ENCODE measurements at places on chromosomes 4 and X. TPM values are rescaled to one million over a fixed set of nuclear protein-coding genes. Genes with fewer than 3 reads are reported as not detected.
A peak's percentile ranks its signal among the peaks of the same experiment; 100 is the strongest.

DNA sequence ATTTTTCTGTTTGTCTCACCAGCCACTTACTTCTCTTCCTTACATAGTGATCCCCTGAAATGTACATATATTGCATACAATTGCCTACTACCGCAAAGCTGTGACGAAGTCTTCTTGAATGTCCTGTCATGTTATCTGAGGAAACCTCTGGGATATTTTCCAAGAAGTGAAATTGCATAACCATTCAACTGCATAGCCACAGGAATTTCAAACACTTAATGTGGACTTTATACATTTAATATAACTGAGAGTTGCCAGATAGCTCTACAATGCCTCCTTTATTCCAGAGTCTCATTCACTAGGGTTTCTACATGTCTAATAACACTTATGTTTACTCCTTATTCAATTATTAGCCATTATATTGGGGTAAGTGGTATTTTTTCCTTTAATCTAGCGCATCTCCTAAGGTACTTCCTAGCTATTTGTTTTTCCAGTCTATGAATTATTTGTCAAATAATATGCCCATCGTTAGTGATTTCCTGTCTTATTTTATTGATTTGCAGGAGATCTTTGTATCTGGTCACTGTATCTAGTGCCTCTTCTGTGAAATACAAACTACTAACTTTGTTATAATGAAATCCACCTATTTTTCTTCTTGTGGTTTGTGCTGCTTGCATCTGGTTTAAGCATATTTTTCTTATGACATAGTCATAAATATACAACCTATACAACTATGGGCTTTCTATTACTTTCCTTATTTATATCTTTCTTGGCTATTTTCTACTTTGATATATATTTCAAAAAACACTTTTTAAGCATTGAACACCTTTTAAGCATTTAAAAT is 69.2 kb upstream of the GRID2 start:
- H3K4me3 ChIP-seq, result no peak overlapping the region
- H3K27ac ChIP-seq, result no peak overlapping the region
- no peaks in the 10 kb centered on the region for H3K4me1 ChIP-seq
- DNase-seq, result peak; percentile 1

DNA sequence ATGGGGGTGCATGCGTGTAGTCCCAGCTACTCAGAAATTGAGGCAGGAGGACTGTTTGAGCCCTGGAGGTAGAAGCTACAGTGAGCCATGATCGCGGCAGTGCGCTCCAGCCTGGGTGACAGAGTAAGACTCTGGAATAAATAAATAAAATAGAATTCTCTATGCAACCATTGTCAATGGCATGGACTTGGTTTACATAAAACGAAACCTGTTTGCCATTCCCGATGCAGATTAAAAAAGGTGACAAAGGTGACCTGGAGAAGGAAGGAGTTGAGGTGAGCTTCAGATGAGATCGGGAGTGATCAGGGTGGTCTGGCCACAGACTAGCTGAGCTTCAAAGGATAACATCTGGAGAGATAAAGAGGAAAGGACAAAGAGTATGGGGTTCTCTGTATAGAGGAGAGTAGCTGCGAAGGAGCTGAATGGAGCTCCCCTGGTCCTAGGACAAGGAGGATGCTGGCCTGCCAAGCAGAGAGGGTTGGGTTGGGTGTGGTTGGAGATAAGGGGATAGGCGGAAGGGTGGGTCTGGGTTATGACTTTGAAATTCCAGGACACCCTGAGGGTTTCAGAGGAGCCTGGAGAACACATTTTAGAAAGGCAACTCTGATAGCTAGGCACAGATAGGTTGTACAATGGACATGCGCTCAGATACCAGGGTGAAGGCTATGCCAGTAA is 98.6 kb downstream of the RBM47 start:
- DNase-seq, result no peak
- no peaks in the 10 kb centered on the region for H3K4me1 ChIP-seq
- H3K36me3 ChIP-seq, result no peaks in the 10 kb centered on the region
- no peaks in the 10 kb centered on the region for H3K27me3 ChIP-seq
- H3K27ac ChIP-seq, result no peak overlapping the region

RTL5 gene
- 0.38 TPM for total RNA-seq

PNMA5 gene
- total RNA-seq, result not detected

DNA sequence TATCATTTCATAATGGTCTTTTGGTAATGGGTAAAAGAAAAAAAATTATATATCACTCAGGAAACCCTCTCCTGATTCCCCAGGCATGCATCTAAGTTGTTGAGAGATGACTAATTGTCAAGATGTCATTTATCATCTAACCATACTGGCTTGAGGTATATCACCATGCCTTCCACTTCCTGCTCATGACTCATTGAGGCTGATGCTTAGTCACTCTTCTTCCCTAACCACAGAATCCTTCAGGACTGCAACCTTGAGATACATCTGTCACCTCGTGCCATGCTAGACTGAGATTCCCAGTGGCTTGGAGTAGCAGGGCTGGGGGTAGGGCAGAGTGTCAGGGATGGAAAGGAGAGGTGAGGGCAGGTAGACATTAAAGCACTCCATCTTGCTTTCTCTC is 782.5 kb upstream of the INTU start:
- no peak overlapping the region for H3K27ac ChIP-seq
- H3K36me3 ChIP-seq, result no peaks in the 10 kb centered on the region
- H3K27me3 ChIP-seq, result no peaks in the 10 kb centered on the region
- no peak for DNase-seq
- no peaks in the 10 kb centered on the region for H3K4me1 ChIP-seq

PPM1K gene
- total RNA-seq, result 22.9 TPM

DNA sequence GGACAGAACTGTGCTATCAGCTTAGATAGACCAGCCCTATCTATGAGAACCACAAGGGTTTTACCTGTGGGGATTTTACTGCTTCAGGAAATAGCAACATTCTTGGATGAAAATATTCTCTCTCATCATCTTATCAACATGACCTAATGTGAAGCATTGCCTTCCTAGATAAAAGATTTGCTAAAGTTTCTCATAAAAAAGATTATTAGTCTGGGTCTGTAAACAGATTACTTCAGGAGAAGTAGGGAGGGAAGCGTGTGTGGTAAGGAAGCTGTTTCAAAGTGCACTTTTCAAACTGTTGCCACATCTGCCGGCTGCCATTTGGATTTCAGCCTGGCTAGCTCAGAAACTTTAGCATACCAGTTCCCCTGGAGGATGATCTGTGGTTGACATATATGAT is at the start of gene NOX1:
NOX1 (minus strand) TSS at position 35 of the 400 bp plus-strand sequence. CDS start 220 bp downstream, outside the sequence.
- no peak within 1 kb of the TSS for H3K4me3 ChIP-seq
- no peak for DNase-seq
- no peak within 1 kb of the TSS for H3K27ac ChIP-seq
- no peaks in the 10 kb centered on the region for H3K4me1 ChIP-seq
- no peaks in the 10 kb centered on the region for H3K36me3 ChIP-seq

DNA sequence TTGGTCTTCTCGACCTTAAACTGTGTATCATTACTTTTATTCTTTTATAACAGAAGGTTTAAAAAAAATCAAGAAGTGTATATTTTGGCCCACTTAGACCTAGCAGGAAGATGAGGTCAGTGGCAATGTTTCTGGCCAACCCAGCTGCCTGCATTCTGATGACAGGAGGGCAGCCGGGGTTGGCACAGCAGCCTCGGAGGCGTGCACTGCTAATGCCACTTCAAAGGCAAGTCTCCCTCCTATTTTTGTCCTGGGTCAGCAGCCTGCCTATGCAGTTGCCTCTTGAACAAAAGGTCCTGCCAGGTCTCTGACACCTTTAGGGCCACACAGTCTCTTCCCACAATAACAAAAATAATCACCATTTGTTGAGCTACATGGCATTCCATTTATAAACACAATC is 89.4 kb upstream of the MYOZ2 start:
- no peaks in the 10 kb centered on the region for H3K4me1 ChIP-seq
- no peak overlapping the region for H3K27ac ChIP-seq
- DNase-seq, result no peak

ELOVL6 gene
- 3.1 TPM for total RNA-seq

DNA sequence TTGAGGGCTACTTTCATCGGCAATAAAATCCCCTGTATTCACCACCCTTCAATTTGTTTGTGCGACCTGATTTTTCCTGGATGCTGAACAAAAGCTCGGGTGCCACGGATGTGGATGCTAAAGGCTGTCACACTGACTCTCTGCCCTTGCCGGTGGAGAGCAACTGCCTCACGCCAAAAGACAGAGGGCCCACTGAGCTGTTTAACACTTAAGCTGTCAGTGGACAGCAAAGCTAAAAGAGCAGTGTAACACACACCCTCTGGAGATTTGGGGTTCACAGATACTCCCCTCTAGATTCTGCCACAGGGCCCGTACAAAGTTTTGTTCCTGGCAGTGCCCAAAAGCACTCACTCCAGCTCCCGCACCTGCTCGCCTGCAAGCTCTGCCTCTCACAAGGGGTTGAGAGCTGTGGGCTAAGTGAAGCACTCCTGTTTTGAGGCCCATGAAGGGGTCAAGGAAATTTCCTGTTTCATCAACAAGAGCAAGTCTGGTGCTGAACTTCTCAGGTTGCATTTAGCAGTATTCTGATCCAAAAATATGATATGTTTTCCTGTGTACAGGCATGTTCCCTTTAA is 1571.9 kb downstream of the ADGRL3 start:
- DNase-seq, result no peak
- H3K36me3 ChIP-seq, result no peaks in the 10 kb centered on the region
- no peak overlapping the region for H3K27ac ChIP-seq
- H3K4me3 ChIP-seq, result no peak overlapping the region

DNA sequence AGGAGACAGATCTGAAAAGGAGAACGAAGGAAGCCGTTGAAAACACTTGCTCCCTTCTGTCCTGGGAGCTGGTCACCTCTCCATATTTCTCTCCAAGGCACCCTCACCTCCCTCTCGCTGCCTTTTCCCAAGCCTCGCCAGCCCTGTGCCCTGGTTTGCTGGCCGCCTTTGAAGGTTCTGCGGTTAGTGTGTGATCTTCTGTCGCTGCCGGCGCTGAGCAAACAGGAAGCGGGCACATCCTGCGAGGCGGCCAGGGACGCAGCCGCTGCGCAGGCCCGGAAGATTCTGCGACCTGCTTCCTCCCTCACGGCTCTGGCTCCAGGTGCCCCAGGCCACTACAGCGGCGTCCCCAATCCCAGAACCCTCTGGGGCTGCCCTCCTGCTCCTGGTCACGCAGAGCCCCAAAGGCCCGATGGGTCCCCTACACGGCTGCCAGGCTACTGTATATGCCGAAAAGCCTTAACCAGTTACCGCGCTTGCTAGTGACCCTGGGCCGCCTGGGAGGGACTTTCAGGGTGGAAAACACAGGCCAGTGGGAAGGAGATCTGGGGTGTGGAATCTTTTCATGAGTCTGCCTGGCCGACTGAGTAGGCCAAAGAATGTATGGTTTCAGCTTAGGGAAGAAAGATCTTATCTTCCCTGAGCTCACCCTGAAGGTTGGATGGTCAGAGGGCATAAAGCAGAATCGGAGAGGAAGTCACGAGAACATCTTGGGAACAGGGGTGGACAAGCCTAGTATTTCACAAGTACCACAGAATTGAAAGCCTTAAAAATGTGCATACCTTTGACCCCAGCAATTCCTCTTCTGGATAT is 2.3 kb upstream of the SASH3 start:
- H3K4me1 ChIP-seq, result peaks cover 78% of the 10 kb centered on the region
- no peak for DNase-seq
- H3K4me3 ChIP-seq, result peak overlapping the region; percentile 41
- H3K27ac ChIP-seq, result peak overlapping the region; percentile 90
- no peaks in the 10 kb centered on the region for H3K27me3 ChIP-seq

GCNA gene
- total RNA-seq, result 2.8 TPM

DNA sequence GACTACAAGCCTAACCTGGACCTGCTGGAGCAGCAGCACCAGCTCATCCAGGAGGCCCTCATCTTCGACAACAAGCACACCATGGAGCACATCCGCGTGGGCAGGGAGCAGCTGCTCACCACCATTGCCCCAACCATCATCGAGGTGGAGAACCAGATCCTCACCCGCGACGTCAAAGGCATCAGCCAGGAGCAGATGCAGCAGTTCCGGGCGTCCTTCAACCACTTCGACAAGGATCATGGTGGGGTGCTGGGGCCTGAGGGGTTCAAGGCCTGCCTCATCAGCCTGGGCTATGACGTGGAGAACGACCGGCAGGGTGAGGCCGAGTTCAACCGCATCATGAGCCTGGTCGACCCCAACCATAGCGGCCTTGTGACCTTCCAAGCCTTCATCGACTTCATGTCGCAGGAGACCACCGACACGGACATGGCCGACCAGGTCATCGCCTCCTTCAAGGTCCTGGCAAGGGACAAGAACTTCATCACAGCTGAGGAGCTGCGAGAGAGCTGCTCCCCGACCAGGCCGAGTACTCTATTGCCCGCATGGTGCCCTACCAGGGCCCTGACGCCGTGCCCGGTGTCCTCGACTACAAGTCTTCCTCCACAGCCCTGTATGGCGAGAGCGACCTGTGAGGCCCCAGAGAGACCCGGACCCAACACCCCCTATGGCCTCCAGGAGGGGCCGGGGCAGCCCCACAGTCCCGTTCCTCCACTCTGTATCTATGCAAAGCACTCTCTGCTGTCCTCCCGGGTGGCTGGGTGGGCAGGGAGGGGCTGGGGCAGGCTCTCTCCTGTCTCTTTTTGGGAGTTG is 486.2 kb downstream of the TRAM1L1 start:
- no peaks in the 10 kb centered on the region for H3K27me3 ChIP-seq
- H3K4me3 ChIP-seq, result no peak overlapping the region
- no peak overlapping the region for H3K27ac ChIP-seq
- H3K4me1 ChIP-seq, result no peaks in the 10 kb centered on the region
- H3K36me3 ChIP-seq, result no peaks in the 10 kb centered on the region

- H3K4me1 ChIP-seq, result no peaks in the 10 kb centered on the region
- no peak overlapping the region for H3K27ac ChIP-seq
- no peaks in the 10 kb centered on the region for H3K36me3 ChIP-seq
- DNase-seq, result no peak
- H3K27me3 ChIP-seq, result no peaks in the 10 kb centered on the region
Measured at GRCh38 chr4:87317527-87317926, 5.2 kb downstream of the HSD17B13 start.

DNA sequence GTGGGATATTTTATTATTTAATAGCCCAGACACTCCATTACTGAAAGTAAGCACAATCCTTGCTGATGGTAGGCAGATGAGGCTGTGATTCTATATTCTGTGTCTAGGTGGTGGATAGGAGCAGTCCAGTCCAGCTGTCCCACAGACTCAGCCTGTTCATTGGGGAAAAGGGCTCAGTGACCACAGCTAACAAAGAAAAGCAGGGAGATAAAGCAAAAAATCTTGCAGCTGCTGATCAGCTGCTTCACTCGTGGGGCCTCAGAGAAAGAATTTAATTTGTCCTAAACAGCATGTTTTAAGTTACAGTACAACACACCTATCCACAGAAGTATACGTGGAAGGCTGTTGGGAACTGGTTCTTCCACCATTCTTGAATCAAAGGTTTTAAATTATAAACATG is 40.7 kb upstream of the ANK2 start:
- H3K4me1 ChIP-seq, result no peaks in the 10 kb centered on the region
- no peak overlapping the region for H3K27ac ChIP-seq
- H3K36me3 ChIP-seq, result no peaks in the 10 kb centered on the region

Data from thymus (tissue), 14 donors.